ENCODE measurements at places on chromosomes 16 and 17.
A peak's percentile ranks its signal among the peaks of the same experiment; 100 is the strongest.

DNA sequence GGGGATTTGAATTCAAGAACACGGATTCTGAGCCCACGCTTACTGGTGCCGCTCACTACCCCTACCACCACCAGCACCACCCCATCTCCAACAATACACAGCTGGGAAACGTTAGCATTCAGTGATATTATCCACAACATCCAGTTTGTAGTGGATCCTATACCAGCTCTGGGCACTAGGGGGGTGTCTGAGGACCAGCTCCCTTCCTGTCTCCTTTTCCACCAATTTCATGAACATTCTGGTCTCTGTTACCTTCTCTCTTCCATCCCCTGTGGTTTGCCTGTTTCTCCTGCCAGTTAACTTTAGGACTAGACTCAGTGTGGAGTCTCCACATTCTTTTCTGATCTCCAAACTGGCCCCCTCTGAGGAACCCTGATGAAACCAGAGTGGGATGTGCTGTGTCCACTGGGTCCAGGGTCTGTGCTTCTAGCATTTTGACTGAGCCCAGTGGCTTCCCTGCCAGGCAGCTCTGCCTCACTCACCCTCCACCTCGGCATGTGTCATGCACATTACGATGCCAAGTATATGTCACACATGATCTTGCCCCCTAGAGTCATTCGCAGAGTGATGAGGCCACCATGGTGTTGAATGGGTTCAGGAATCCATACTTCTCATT is 187.0 kb upstream of the CDH13 start:
- H3K27me3 ChIP-seq: no peaks in the 10 kb centered on the region
- peak; percentile 72 for DNase-seq
- H3K4me3 ChIP-seq: no peak overlapping the region
- H3K27ac ChIP-seq: peak overlapping the region; percentile 33
- H3K36me3 ChIP-seq: no peaks in the 10 kb centered on the region

DNA sequence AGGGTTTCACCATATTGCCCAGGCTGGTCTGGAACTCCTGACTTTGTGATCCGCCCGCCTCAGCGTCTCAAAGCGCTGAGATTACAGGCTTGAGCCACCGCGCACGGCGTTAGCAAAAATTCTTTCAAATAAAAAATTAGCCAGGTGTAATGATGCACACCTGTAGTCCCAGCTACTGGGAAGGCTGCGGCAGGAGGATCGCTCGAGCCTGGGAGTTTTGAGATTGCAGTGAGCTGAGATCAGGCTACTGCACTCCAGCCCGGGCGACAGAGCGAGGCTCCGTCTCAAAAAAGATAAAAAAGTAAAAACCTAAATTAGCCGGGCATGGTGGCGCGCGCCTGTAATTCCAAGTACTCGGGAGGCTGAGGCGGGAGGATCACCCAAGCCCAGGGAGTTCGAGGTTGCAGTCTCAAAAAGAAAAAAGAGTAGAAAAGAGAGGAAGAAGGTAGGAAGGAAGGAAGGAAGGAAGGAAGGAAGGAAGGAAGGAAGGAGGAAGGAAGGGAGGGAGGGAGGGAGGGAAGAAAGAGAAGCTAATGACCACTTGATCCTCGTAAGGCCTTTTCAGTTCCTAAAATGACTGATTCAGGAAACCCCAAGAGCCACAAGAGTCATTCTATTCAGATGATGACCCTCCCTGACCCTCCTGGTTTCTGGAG is 59.2 kb downstream of the SRL start:
- peak overlapping the region; percentile 78 for H3K27ac ChIP-seq
- DNase-seq: no peak
- H3K36me3 ChIP-seq: no peaks in the 10 kb centered on the region
- H3K27me3 ChIP-seq: no peaks in the 10 kb centered on the region
- H3K4me3 ChIP-seq: no peak overlapping the region
- no peaks in the 10 kb centered on the region for H3K4me1 ChIP-seq

GRCh38 chr17:64151016-64151368 is 21.0 kb upstream of the ERN1 start:
- H3K27me3 ChIP-seq: no peaks in the 10 kb centered on the region
- H3K4me1 ChIP-seq: no peaks in the 10 kb centered on the region
- H3K36me3 ChIP-seq: no peaks in the 10 kb centered on the region
- DNase-seq: no peak
- no peak overlapping the region for H3K27ac ChIP-seq

GRCh38 chr16:50961952-50962351 is 189.1 kb downstream of the SALL1 start:
- H3K27ac ChIP-seq: no peak overlapping the region
- H3K27me3 ChIP-seq: no peaks in the 10 kb centered on the region

GRCh38 chr17:74853669-74854068 is 6.0 kb downstream of the GRIN2C start:
- H3K27ac ChIP-seq: no peak overlapping the region
- no peaks in the 10 kb centered on the region for H3K36me3 ChIP-seq
- H3K4me3 ChIP-seq: no peak overlapping the region
- no peaks in the 10 kb centered on the region for H3K4me1 ChIP-seq
- no peak for DNase-seq

- no peaks in the 10 kb centered on the region for H3K4me1 ChIP-seq
- no peaks in the 10 kb centered on the region for H3K36me3 ChIP-seq
- H3K4me3 ChIP-seq: no peak overlapping the region
- no peaks in the 10 kb centered on the region for H3K27me3 ChIP-seq
- DNase-seq: no peak
These were observed 5.5 kb downstream of the TANGO6 start for GRCh38 chr16:68848786-68849185.

- no peaks in the 10 kb centered on the region for H3K36me3 ChIP-seq
- H3K27ac ChIP-seq: no peak overlapping the region
- DNase-seq: no peak
- no peaks in the 10 kb centered on the region for H3K4me1 ChIP-seq
- H3K4me3 ChIP-seq: no peak overlapping the region
These were observed 231.7 kb downstream of the HAPSTR1 start for GRCh38 chr16:9323170-9323569.

GRCh38 chr17:69067274-69068047 is 6.7 kb upstream of the ABCA9 start:
- no peaks in the 10 kb centered on the region for H3K36me3 ChIP-seq
- H3K4me3 ChIP-seq: no peak overlapping the region
- H3K27ac ChIP-seq: no peak overlapping the region
- no peak for DNase-seq
- no peaks in the 10 kb centered on the region for H3K4me1 ChIP-seq

DNA sequence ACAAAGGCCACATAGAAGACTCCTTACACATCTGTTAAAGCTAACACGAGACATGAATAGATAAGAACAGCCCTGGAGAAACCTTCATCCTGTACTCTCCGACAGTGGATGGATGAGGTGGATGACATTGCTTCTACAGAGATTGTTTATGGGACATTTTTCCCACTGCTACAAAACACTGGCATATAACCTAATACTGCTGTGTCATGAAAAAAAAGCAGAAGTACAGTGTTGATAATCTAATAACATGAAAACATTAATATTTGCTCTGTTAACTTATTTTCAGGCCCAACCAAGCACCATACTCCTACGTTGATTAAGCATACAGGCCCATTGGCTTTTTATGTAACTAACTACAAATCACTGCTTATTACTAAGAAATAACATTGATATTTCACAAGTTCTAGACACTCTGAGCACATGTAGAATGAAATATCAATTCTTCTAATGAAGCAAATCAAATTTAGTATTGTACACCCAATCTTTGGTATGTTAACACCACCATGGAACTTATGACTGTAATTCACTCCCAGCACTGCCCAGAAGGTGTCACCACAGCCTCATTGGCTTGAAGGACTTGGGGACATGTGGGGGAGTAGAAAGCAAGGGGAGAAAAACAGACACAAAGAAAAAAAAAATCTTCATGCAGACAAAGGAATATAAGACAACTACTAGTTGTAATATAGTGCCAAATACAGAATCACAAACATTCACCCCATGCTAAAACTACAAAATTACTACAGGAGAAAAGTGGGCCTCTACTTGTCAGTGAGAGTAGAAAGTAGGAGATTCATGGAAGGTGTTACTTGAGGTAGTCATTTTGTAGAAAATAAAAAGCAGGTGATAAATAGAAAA is 330.0 kb upstream of the PMFBP1 start:
- H3K27ac ChIP-seq: no peak overlapping the region
- H3K36me3 ChIP-seq: no peaks in the 10 kb centered on the region
- H3K27me3 ChIP-seq: no peaks in the 10 kb centered on the region
- H3K4me3 ChIP-seq: no peak overlapping the region

DNA sequence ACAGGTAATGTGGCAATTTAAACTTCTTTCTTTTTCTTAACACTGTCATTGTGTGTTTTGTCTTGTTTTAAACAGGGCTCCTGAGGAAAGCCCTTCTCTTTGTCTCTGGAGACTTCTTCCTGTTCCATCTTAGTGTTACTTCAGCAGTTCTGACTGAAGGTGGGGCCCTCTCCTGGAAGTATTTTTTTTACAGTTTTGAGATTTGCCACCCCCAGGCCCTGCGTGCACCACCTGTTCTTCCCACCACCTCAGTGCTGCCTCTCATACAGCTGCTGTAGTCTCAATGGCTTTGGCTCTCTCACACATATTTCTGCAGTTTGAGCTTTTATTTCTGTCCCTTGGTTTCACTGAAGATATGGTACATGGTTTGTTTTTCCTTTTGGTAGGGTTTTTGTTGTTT is 52.5 kb upstream of the ALDH3A1 start:
- DNase-seq: no peak
- peaks cover 2% of the 10 kb centered on the region for H3K36me3 ChIP-seq
- H3K4me1 ChIP-seq: no peaks in the 10 kb centered on the region
- no peak overlapping the region for H3K27ac ChIP-seq
- no peak overlapping the region for H3K4me3 ChIP-seq

GRCh38 chr16:27517664-27518063 is 32.0 kb downstream of the GTF3C1 start:
- no peaks in the 10 kb centered on the region for H3K27me3 ChIP-seq
- no peak overlapping the region for H3K27ac ChIP-seq
- no peak for DNase-seq
- no peaks in the 10 kb centered on the region for H3K4me1 ChIP-seq
- no peak overlapping the region for H3K4me3 ChIP-seq

DNA sequence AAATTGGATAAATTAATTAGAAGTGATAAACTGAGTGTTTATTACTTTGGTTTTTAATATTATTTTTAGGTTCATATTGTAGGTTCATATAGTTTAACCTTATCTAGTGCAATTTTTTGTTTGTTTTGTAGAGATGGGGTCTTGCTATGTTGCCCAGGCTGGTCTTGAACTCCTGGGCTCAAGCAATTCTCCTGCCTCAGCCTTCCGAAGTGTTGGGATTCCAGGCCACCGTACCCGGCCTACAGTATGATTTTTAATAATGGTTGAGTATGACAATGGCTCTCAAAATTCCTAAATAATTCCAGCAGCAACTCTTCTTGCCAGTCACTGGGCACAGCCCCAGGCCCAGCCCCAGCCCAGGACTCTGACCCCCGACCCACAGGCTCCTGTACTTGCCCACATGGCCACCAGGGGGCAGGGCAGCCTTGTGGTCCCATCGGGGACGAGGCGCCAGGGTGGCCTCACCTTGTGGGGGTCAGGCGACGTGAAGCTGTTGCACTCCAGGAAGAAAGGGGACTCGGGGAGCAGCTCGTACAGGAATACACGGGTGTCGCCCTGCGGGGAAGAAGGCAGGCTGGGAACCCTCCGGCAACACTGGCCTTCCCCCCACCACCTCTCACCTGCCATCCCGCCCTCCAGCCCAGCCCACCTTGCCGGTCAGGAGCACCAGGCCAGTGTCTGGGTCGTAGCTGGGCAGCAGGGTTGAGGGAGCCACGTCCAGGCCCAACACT is 7.9 kb upstream of the PAM16 start:
- no peaks in the 10 kb centered on the region for H3K4me1 ChIP-seq
- H3K4me3 ChIP-seq: no peak overlapping the region
- H3K36me3 ChIP-seq: no peaks in the 10 kb centered on the region
- DNase-seq: peak; percentile 64

GRCh38 chr17:34435182-34435928 is 72.3 kb upstream of the CCL1 start:
- H3K27me3 ChIP-seq: no peaks in the 10 kb centered on the region
- H3K27ac ChIP-seq: no peak overlapping the region
- DNase-seq: no peak
- H3K4me3 ChIP-seq: no peak overlapping the region
- no peaks in the 10 kb centered on the region for H3K4me1 ChIP-seq
- H3K36me3 ChIP-seq: no peaks in the 10 kb centered on the region

GRCh38 chr17:15245054-15245453 is 20.1 kb downstream of the PMP22 start:
- no peak for DNase-seq
- no peaks in the 10 kb centered on the region for H3K27me3 ChIP-seq
- H3K27ac ChIP-seq: no peak overlapping the region
- no peaks in the 10 kb centered on the region for H3K36me3 ChIP-seq
- H3K4me3 ChIP-seq: no peak overlapping the region

- DNase-seq: no peak
- no peaks in the 10 kb centered on the region for H3K4me1 ChIP-seq
- H3K4me3 ChIP-seq: no peak overlapping the region
- no peak overlapping the region for H3K27ac ChIP-seq
- no peaks in the 10 kb centered on the region for H3K27me3 ChIP-seq
These were observed 51.5 kb upstream of the EMP2 start for GRCh38 chr16:10631886-10632285.

- H3K36me3 ChIP-seq: no peaks in the 10 kb centered on the region
- DNase-seq: no peak
- no peak overlapping the region for H3K27ac ChIP-seq
- H3K4me3 ChIP-seq: no peak overlapping the region
- H3K4me1 ChIP-seq: peaks cover 2% of the 10 kb centered on the region
These were observed 110.4 kb downstream of the CMIP start for GRCh38 chr16:81554979-81555378.

DNA sequence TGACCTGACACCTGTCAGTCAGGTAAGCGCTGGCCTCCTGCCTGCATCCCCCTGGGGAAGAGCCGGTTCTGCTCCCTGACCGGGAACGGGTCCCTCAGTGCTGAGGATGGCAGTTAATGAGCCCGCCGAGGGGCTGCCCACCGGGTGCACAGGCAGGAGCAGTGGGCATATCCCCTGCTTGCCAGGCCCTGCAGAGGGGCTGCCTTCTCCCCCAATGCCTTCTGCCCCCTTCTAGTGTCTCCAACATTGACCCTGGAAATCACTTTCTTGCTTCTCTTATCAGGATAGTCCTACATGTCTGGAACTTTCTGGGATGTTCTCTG is 388.5 kb downstream of the SEC14L1 start:
- no peaks in the 10 kb centered on the region for H3K4me1 ChIP-seq
- H3K27me3 ChIP-seq: no peaks in the 10 kb centered on the region
- DNase-seq: no peak
- no peak overlapping the region for H3K4me3 ChIP-seq
- no peak overlapping the region for H3K27ac ChIP-seq
